NCI-H2227 treated with DMSO at 0.1 percent for 48 hours (cell line): ENCODE measurements at places on chromosomes 13 and 19.

- no peak for DNase-seq
These were observed 1910.2 kb upstream of the PRR20A start for GRCh38 chr13:55230570-55230908.

- DNase-seq = no peak
These were observed 354.9 kb upstream of the HTR2A start for GRCh38 chr13:47251771-47252170.

GRCh38 chr13:59946944-59947343 is 216.8 kb downstream of the DIAPH3 start:
- no peak for DNase-seq

DNA sequence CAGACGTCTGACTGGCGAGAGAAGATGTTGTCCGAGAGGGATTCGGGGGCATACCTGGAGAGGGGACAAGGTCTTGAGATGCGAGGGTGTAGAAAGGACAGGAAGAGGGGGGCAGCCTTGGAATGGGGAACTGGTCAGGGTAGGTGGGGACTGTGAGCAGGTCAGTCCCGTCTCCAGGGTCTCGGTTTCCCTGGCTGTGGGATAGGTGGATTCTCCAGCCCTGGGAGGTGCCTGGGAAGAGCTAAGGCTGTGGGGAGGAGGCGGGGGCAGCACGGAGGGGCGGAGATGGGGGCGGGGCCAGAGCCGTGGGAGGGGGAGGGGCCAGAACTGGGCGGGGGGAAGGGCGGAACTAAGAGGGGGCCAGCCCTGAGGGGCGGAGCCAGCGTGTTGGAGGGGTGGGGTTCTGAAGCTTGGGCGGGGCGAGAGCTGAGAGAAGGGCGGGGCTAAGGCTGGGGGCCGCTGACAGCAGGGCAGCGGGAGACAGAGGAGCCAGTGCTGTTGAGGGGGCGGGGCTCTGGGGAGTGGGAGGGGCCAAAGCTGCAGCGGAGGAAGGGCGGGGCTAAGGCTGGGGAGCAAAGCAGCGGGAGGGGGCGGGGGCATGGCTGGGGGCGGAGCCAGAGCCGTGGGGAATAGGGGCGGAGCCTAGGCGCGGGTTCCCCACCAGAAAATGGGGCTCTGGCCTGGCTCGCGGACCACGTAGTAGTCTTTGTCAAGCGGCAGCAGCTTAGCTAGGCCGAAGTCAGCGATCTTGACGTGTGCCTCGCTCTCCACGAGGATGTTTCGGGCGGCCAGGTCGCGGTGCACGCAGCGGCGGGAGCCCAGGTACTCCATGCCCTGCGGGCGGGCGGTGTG is 9.5 kb upstream of the INSL3 start:
- DNase-seq = peak; percentile 90

DNA sequence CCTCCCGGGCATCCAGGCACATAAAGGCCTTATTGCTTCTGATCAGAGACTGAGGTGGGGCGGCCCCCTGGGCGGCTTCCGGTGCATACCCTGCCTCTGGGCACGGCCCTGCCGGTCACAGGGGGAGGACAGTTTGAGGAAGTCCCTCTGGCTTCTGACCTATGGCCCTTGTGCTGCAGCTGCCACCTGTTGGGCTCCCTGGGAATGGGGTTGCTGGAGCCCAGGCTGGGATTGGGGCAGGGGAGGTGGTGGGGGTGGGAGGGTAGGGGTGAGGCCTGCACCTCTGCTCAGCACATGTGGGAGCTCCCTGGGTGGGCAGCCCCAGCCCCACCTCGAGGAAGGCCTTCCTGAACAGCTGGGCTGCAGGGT is 10.7 kb downstream of the ANO8 start:
- no peak for DNase-seq

DNA sequence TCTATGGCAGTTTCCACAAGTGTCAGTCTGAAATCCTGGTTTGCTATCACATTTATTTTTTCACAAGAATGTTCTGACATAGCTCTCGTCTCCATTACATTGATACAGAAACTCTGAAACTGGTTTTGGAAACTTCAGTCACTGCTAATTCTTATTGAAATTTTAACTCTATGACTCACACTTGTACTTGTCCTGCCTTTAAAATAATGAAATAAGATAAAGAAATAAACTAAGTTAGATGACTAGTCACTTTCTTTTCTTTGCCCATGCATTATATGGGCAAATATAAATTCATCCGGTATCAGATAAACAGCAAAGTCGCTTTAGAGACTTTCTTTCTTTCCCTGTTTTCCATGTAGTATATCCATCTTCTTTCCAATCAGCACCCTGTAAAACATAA is 257.5 kb downstream of the PCDH9 start:
- no peak for DNase-seq

- DNase-seq = no peak
These were observed 1.9 kb downstream of the CIRBP start for GRCh38 chr19:1270854-1271527.

GRCh38 chr13:75963302-75963701 is 327.2 kb downstream of the LMO7 start:
- no peak for DNase-seq

DNA sequence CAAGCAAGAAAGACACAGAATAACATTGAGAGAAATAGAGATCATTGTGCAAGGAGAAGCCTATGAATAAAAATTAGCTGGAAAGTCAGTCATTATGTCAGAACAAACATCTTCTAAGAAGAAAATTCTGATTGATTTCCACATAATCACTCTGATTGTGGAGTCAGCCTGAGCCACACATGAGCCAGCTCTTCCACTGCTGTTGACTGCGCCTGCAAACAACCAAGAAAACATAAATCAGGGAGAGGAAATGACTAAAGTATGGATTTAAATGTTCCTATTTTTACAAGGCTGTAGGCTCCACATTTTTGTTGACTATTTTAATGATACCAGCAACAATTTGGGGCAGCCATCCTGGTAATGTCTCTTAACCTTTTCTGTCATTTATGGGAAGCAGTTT is 962.3 kb downstream of the EFNB2 start:
- no peak for DNase-seq

DNA sequence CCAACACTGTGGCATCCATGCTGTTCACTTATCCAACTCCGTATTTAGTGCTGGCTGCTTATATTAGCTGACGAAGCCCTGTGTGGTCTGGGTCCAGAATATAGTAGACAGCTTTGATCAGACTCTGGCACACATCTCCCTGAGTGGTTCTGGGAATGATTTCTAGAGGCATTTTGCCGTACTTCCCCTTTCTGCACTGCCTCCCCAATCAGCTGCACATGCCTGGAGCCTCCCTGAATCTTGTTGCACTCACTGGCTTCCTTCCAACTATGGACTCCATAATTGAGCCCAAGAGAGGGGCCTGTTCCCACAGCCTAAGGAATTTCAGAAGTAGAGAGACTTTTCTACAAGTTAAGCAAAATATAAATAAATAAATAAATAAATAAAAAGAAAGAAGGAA is 30.4 kb upstream of the PCDH8 start:
- no peak for DNase-seq
